ENCODE measurements at places on chromosomes 7 and 10. TPM values are rescaled to one million over a fixed set of nuclear protein-coding genes. Genes with fewer than 3 reads are reported as not detected.

The MRPS33 gene
- total RNA-seq, result 84.2 TPM

The GOLGA7B gene
- total RNA-seq, result 0.09 TPM

The C10orf67 gene
- 0.23 TPM for total RNA-seq

The DOCK4 gene
- 11.1 TPM for total RNA-seq
